ENCODE measurements at places on chromosomes 6 and 20.
A peak's percentile ranks its signal among the peaks of the same experiment; 100 is the strongest.

DNA sequence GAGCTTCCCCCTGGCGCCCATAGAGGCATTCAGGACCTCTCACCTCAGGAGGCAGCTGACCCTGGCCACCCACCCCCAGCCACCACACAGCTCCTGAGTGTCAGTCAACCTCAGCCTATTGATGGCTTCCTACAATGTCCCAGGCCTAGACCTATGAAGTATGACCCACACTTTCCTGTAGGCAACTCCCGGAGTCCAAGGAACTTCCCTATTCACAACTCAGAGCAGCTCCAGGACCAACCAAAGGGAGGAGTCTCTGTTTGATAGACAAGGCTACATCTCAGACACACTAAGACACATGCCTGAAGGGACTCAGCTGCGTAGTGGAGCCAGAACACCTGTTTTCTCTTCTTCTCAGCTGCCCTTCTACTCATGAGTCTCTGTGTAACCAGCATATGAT lies 169.1 kb downstream of the MAFB start:
- DNase-seq, result no peak

- DNase-seq, result no peak
These were observed 183.5 kb upstream of the CST7 start for GRCh38 chr20:24765316-24766142.

GRCh38 chr20:63092660-63093215 lies 86.0 kb upstream of the BHLHE23 start:
- no peak for DNase-seq

GRCh38 chr20:37288091-37288490 lies 1.4 kb upstream of the MANBAL start:
- DNase-seq, result no peak

- no peak for DNase-seq
These were observed 54.2 kb downstream of the OGFRL1 start for GRCh38 chr6:71342772-71343171.

GRCh38 chr20:57671662-57672061 lies 38.2 kb downstream of the PMEPA1 start:
- DNase-seq, result no peak

DNA sequence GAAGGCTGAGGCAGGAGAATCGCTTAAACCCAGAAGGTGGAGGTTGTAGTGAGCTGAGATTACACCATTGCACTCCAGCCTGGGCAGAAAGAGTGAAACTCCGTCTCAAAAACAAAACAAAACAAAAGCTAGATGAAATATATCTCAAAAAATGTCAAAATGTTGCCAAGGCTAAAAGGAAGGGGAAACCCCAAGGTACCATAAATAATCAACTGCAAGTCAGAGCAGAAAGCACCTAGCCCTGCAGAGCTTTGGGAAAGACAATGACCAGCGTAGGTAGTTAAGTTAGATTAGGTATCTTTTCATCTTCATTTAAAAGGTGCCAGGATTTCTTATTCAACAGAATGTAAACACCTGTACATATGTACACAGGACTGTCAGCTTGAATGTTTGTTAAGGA lies 33.0 kb downstream of the AKIRIN2 start:
- DNase-seq, result no peak

DNA sequence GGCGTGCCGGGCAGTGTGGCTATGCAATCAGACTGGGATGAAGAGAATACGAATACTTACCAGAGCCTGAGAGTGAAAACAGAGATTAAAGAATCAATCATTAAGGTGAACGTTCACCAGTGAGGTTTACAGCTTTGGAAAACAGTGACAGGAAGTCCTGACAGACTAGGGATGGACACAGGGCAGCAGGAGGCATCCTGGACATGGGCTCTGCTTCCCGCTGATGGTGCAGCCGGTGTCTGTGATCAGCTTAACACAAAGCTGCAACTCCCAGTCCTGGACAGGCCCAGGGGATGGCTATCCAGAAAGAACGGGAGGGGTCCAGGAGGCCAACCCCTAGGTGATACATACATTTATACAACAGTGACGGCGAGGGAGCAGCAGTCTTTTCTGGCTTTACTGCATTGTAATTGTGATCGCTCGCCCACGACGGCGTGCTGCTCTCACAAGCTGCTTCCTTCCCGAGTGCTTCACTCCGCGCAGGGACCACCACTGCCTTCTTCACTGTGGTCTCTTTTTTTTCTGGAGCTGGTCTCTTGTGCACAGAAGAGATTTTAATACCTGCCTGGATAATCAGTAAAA lies 20.7 kb downstream of the DIDO1 start:
- DNase-seq, result no peak

- no peak for DNase-seq
These were observed 9.5 kb upstream of the AKAP12 start for GRCh38 chr6:151230277-151230577.

- DNase-seq, result no peak
These were observed 5.5 kb downstream of the REV3L start for GRCh38 chr6:111477481-111477938.

GRCh38 chr20:31632548-31633338 lies 5.0 kb upstream of the COX4I2 start:
- DNase-seq, result no peak

DNA sequence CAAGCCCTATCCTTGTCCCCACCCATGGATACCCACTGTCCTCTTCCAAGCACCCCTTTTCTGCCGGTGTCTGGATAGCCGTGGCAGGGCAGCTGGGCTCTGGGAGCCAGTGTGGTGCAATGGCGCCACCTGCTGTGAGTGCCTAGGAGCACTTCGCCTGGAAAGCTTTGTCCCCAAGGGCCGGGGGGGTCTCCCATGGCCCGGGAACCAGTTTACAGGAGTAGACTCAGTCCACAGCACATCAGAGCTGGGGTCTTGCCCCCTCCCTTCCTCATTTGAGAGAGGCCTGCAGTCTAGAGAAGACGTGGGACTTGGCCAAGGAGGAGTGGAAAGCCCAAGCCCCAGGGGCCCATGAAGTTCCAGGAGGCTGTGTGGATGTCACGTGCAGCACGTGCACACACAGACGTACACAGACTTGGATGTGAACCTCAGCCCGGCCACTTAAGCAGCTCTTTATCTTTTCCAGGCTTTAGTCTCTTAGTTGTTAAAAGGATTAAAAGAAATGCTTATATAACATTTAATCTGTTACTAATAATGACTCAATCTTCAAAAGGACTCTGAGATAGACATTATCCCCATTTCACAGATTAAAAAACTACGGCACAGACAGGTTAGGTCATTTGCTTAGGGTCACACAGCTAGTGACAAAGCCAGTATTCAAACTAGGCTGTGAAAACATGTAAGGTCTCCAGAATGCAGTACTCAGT lies 40.9 kb upstream of the CDH22 start:
- peak; percentile 53 for DNase-seq

DNA sequence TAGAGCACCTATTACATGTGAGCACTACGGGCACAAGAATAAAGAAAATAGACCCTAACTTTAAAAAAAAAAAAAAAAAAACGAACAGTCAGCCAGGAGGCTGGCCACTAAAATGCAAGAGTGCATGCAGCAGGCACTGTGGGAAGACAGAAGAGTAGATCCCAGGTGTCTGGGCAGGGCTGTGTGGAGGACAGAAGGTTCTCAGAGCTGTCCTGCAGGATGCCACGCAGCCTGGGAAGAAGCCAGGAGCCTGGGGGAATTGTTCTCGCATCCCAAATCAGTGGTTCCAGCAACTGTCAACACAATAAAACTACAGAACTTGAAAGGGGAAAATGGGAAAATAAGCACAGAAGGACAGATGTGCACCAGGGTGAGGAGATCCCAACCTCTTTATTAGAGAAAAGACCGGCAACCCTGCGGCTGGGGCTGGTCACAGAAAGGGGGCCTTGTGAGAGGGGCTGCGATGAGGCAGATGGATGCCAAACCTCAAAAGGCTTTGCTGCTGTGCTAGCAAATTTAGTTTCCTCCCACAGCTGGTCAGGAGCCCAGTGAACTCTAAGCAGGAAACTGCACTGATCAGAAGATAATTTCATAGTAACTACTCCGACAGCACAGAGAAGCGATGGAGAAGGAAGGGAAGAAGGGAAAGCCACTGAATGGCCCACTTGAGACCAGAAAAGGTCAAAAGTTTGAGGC lies 30.9 kb downstream of the MAP3K5 start:
- peak; percentile 40 for DNase-seq

- DNase-seq, result no peak
These were observed 224.3 kb downstream of the TMEM242 start for GRCh38 chr6:157098999-157099398.

DNA sequence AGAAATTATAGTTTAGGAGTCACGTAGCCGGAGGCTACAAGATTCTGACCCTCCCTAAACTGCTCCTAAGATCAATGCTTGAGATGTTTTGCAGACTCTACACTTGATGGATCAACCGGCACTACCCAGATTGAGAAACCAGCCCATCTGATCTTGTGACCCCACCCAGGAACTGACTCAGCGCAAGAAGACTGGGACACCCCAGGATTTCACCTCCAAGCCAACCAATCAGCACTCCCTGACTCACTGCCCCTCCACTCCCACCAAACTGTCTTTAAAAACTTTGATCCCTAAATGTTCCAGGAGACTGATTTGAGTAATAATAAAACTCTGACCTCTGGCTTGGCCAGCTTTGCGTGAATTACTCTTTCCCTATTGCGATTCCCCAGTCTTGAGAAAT lies 99.8 kb downstream of the OPRM1 start:
- no peak for DNase-seq

GRCh38 chr6:33904050-33904746 lies 100.4 kb upstream of the MLN start:
- DNase-seq, result peak; percentile 91

GRCh38 chr6:136326038-136326553 lies 36.5 kb upstream of the BCLAF1 start:
- no peak for DNase-seq
